ENCODE measurements at places on chromosomes 7 and 10.

GRCh38 chr7:54841772-54842697 is 83.0 kb upstream of the SEC61G start:
- no peak for DNase-seq

DNA sequence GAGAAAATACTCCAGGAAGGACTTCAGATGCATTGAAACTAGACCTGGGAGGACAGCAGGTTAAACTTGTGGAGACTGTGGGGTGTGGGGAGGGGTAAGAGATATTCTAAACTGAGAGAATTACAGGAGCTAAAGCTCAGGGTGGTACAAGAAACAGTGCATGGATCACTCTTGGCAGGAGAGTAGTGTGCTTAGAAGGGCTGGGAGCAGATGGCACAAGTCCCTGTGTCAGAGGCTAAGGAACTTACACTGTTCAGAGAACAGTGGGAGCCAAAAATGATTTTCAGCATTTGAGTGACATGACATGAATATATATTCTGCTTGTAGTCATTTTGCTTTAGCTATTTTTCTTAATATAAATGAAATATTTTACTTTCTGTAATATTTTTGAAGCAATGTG is 36.0 kb upstream of the LAMB1 start:
- DNase-seq, result no peak

- no peak for DNase-seq
These were observed 203.9 kb upstream of the NEBL start for GRCh38 chr10:21100871-21101514.

DNA sequence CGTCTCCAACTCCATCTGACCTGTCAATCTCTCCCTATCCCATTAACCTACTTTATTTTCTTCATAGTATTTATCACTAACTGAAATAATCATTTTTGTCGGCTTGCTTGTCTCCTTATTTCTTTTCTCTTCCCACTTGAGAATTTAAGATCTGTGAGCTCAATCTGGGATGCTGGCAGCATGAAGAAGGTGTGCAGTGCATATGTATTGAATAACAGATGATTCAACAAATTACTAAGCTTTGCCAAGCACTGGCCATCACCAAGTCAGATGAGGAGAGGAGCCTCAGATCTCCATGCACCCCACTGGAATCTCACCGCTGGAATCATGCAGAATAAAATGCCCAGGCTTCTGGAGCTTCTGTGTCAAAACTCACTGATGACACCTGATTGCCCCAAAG is 47.6 kb upstream of the PPP1R3C start:
- no peak for DNase-seq

DNA sequence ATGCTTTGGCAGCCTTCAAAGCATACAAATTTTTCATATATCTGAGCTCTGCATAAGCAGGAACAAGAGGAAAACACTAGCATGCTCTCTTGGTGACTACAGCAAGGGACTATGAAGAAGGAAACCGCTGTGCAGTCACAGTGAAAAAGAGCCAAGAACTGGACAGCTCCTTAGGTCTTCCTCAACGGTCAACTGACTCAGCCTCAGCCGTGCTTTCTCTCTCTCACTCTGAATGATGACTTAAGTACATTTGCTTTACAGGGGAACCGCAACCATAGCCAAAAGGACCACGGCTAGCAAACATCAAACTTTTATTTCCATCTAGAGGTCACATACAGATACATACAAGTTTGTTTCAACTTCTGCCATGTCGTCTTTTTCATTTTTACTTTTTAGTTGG is 69.9 kb downstream of the HYCC1 start:
- DNase-seq, result no peak

DNA sequence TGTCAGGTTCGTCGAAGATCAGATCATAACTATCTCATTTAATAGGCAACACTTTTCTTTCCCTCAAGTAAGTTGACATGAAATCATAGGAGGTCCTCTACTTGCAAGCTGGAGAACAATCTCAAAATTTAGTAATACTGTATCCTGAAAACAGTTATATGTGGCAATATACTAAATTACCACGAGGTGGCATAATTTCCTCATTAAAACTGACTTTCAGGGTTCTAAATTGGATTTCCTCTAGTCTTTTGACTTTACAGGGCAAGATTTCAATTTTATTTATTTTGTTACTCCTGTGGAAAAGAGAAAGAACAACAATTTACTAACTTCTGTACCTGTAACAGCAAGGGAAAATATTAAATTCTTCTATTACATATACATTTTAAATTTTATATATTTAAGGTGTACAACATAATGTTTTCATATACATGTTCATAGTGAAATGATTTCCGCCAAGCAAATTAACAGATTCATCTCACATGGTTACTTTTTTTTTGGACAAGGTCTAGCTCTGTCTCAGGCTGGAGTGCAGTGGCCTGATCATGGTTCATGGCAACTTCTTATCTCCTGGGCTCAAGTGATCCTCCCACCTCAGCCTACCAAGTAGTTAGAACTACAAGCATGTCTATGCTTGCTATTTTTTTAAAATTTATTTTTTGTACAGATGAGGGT is 53.4 kb upstream of the CYP2C18 start:
- DNase-seq, result no peak

- DNase-seq, result no peak
These were observed 24.4 kb downstream of the MTURN start for GRCh38 chr7:30159163-30159562.

DNA sequence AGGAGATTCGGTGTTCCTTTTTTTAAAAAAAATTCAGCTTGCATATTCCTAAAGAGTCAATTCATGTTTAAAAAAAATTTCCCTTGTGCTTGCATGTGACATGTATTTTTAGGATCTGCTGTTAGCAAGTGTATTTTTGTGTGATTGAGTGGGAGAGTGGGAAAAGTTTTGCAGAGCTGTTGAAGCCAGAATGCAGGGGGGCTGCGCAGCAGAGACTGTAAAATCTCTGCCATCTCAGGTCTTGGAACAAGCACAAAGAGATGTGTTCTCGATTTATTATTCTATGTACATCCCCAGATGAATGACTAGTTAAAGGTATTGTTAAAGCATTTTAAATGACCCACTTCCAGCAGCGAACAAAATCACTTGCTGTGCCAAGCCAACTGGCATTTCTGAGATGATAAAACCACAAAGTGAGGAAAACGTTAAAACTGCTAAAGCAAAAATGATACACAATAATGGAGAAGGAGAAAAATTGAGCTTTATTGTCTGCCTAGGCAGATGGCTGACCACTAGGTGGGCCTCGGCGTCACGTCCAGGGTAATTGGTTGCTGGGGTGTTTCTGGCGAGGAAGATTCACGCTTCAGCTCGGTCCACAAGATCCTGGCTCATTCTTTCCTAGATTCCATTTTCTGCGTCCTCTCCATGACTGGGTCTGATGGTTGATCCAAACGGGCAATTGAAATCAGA is 67.0 kb upstream of the ATRNL1 start:
- no peak for DNase-seq

- no peak for DNase-seq
These were observed 169.2 kb downstream of the ZNF438 start for GRCh38 chr10:30862486-30862885.

DNA sequence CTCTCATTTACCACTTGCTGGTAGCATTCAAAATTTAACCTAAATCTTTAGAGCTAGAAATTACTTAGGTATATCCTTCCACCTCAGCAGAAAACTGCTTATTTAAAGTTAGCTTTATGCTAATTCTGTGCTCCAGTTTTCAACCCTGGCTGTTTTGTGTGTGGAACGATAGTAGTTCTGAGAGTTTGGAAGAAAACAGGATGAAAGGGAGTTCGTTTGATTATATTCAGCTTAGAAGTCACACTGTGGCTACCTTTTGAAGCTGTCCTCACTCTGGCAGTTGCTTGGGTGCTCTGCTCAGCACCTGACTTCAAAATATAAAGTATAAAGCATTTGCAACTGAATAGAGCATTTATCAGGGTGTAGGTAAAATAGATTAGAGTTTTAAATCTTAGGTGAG is 2.6 kb upstream of the ASCC1 start:
- DNase-seq, result no peak

DNA sequence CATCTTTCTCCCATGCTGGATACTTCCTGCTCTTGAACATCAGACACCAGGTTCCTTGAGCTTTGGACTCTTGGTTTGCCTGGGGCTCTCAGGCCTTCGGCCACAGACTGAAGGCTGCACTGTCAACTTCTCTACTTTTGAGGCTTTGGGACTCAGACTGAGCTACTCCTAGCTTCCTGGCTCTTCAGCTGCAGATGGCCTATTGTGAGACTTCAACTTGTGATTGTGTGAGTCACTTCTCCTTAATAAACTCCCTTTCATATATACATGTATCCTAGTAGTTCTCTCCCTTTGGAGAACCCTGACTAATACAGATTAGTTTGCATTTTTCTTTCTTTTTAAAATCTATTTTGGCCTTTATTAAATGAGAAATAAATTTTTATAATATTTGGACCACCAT is 276.2 kb upstream of the SEMA3C start:
- no peak for DNase-seq

- no peak for DNase-seq
These were observed 266.6 kb upstream of the GNAI1 start for GRCh38 chr7:79868010-79868409.

DNA sequence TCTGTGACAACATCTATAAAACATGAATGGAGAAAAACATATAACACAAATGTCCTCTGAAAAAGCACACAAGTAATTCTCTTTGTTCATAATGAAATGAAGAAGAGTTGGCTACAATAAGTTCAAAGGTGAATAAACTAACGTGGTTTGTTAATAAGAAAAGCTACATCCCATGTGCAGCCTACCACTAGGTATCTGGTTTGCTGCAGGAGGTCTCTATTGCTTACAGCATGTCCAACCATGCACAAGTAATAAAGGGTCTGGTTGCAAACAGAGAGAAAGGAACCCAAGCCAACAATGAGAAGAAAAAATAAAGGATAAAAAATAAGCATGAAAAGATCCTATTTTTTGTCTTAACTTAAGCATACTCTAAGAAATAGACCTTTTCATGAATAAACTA is 139.2 kb downstream of the CHCHD3 start:
- DNase-seq, result no peak

- no peak for DNase-seq
These were observed 2.0 kb downstream of the ACSM6 start for GRCh38 chr10:95196046-95196445.

DNA sequence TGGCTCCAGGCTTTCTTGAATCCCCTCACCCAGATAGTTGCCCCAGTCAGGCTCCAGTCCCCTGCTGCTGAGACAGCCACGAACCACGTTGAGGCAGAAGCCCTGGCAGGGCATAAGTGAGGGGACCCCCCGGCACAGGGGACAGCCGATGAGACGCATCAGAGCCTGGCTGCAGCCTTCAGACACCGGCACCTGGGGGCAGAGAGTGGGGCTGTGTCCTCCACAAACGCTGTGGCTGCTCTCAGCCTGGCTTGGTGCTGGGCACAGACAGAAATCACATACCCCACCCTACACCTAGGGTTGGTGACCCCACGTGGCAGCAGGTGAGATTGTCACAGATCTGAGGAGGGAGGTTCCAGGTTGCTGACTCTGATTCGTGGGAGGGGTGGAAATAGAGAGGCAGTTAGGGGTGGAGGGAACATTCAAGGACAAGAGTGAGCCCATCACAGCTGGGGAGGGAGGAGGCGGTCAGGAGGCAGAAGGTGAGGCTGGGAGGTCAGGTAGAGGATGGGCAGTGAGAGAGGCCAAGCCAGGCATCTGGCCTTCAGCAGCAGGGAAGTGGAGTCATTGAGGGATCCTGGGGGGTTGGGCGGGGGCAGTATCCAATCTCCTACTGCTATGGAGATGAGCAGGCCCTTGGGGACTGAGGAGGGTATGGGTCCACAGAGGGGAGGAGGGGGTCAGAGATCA is 3.2 kb downstream of the GPC2 start:
- no peak for DNase-seq

DNA sequence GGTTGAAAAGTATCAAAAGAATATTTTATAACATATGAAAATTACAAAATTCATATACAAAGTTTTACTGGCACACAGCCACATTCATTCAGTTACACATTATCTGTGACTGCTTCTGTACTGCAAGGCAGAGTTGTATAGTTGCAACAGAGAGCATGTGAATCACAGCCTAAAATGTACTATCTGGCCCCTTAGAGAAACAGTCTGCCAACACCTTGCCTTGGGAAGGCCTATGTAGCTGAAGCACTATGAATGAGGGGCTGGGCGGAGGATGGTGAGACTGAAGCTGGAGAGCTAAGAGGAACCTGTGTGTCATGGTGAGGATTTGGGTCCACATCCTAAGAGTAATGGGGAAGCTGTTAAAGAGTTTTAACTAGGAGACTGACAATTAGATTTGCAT is 35.7 kb downstream of the PDZD8 start:
- DNase-seq, result no peak
